ENCODE measurements at places on chromosomes 2 and 18.

GRCh38 chr2:141848191-141848590 lies 282.6 kb downstream of the LRP1B start:
- DNase-seq = no peak

DNA sequence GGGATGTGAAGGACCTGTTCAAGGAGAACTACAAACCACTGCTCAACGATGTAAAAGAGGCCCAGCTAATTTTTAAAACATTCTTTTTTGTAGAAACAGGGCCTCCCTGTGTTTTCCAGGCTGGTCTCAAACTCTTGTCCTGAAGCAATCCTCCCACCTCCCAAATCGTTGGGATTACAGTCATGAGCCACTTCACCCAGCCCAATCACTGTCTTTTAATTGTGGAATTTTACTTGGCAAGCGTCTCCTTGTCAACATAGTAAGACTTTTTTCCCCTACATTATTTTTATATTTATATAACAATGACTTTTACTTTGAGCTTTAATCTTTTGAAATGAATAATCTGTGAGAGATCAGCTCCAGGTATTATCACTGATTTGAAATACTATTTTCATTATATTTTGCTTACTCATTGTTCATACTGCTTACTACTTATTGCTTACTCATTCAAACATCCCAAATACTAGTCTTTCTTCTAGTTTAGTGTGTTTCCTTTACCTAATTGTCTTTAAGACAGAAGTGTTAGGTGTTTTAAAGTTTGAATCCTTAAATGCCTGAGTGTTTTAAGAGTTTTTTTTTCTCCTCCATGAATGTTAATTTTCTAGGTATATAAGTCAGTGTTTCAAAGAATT lies 48.9 kb downstream of the PTPN4 start:
- no peak for DNase-seq

GRCh38 chr2:189641590-189641989 lies 19.7 kb upstream of the ASNSD1 start:
- no peak for DNase-seq

- DNase-seq = no peak
Observed at GRCh38 chr2:52473526-52473925, 1294.1 kb upstream of the CHAC2 start.

- DNase-seq = no peak
Observed at GRCh38 chr2:24875272-24875671, 44.8 kb downstream of the ADCY3 start.

DNA sequence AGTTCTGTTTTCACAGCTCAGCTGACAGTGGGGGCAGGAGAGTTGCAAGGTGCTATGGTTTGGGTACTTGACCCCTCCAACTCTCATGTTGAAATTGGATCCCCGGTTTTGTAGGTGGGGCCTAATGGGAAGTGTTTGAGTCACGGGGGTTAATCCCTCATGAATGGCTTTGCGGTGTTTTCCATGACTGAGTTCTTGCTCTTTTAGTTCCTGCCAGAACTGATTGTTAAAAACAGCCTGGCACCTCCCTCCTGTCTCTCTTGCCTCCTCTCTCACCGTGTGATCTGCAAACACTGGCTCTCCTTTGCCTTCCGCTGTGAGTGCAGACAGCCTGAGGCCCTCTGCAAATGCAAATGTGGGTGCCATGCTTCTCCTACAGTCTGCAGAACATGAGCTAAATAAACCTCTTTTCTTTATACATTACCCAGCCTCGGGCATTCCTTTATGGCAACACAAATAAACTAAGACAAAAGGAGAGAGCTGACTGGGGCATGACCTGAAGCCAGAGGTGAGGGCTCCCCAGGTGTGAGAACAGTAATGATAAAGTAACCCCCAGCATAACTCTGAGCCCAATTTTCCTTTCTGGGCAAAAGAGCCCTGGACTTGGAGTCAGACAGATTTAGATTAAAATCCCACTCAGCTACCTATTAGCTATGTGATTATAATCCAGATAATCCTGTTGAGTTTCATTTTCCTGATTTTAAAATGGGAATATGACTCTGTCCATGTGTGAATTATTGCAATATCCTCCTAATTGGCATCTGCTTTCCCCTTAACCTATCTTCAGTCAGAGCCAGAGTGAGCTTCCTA lies 64.9 kb upstream of the CAPN13 start:
- no peak for DNase-seq

GRCh38 chr2:43051338-43051737 lies 175.1 kb downstream of the ZFP36L2 start:
- DNase-seq = no peak

DNA sequence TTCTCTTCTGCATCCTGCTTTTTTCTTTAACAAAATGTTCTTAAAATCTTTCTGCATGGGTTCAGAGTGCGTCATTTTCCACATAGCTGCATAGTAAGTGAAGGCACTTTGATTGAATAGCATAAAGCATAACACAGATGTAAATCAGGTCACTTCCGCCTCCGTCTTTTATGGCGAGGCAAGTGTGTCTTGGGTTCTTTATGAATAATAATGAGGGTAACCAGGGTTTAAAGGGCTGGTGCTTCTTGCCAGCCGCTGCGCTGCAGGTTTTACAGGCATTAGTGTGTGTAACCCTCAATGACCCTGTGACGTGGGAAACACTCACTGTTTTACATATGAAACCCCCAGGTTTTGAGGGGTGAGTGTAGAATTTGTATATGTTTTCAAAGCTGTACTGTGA lies 164.2 kb downstream of the MYT1L start:
- DNase-seq = no peak

GRCh38 chr2:215876139-215876936 lies 137.0 kb downstream of the MREG start:
- DNase-seq = no peak

DNA sequence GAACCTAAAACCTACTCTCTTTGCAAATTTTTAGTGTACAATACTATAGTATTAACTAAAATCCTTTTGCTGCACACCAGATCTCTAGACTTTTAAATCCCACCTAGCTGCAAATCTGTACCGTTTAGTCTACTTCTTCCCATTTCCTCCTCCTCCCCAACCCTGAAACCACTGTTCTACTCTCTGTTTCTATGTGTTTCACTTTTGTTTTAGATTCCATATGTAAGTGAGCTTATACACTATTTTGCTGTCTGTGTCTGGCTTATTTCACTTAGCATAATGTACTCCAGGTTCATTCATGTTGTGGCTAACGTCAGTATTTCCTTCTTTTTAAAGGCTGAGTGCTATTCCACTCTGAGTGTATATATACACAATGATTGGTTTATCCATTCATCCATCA lies 18.4 kb upstream of the DSC2 start:
- no peak for DNase-seq

- no peak for DNase-seq
Observed at GRCh38 chr2:174551697-174552096, 45.9 kb downstream of the WIPF1 start.

DNA sequence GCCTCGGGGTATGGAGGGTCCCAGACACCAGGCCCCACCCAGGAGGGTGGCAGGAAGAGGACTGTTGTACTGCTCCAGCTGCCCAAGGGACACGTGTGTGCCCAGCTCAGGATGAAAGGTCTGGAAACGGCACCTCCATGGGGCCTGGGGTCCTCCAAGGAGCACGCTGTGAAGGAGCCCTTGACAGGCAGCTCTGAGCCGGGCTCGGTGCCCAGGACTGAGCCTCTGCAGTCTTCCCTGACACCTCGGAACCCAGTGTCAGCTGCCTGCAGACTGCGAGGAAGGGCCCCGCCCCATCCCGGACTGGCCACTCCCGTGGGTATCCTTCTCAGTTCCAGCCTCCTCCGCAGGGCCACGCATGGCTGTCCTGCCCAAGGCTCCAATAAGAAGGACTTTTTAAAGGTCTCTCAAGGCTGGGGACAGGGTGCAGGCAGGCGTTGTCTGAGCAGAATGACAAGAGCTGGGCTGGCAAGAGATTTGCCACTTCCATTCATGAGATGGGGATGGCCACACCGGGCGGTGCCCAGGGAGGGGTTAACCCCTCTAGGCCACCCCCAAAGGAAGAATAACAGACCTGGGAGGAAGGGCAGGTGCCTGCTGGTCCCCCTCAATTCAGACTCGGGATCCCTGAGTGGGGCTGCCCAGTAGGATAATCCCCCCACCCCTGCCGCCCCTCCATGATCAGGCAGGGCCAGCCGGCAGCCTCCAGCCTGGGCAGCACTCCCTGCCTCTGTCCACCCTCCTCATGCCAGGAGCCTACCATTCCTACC lies 8.9 kb downstream of the ECEL1 start:
- DNase-seq = no peak

GRCh38 chr18:31250902-31251301 lies 67.1 kb upstream of the DSG1 start:
- DNase-seq = no peak

DNA sequence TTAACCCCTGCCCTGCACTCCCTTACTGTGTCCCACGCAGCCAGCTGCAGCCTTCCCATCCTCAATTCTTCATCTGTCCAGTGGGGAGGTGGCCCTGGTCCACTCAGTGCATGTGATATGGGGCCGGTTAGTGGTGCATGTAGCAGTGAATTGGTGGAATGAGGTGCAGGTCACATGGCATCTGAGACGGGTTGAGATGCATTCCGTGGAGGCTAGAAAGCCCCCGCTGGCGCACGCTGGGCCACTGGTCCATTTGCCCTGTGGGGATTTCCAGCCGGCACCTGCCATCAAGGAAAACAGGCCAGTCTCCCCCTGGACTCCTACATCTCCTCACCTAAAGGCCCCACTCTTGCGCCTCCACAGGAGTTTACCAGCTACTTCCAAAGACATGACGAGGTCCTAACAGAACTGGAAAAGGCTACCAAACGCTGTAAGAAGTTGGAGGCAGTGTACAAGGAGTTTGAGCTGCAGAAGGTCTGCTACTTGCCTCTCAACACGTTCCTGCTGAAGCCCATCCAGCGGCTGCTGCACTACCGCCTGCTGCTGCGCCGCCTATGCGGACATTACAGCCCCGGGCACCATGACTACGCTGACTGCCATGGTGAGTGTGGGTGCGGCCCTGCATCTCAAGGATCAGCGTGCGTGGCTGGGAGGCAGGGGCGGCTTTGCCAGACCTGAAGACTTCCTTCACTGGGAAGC lies 40.5 kb downstream of the STK25 start:
- DNase-seq = no peak

GRCh38 chr2:233051241-233052149 lies 8.6 kb upstream of the INPP5D start:
- DNase-seq = no peak

- DNase-seq = no peak
Observed at GRCh38 chr2:131509615-131510014, 17.4 kb upstream of the MZT2A start.

DNA sequence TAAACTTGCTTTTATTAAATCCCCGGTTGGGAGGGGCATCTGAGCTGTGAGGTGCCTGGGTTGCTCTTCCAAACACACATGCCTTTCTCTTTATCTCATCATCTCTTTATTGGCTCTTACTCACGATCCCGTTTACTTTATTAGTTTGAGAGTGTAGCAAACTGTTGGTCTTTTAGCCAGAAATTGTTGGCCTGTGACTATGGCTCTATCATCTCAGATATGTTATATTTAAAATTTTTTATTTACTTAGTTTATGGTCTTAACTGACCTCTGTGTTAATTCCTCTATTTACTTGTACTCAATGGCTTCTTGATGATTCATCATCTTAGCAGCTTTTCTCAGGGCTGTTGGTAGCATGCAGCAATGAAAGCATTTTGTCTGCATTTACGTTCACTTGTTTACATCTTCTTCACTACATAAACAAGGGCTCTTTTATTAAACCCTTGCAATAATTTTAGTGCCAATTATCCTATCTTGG lies 408.4 kb downstream of the HRH4 start:
- DNase-seq = no peak

GRCh38 chr18:51188024-51188701 lies 9.3 kb downstream of the MEX3C start:
- no peak for DNase-seq

GRCh38 chr18:43108882-43109281 lies 6.6 kb downstream of the RIT2 start:
- no peak for DNase-seq

DNA sequence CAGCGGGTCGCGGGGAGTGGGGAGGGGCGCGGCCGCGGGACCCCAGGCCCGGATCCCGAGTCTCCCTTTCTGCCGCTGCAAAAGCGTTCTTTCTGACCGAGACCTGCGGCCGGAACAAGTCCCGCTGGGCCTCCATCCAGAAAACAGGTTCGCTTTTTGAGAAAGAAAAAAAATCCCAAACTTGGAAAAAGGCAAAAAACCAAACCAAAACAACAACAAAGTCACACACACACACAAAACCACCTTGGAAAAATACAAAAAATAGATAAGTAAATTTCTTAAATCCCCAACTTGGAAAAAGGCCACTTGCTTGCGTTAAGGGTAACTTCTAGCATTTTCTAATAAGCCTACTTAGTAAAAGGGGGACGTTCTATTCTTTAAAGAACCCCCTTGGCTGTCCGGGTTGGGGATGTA lies 250 bp upstream of the CHST10 start:
- DNase-seq = no peak

GRCh38 chr18:31070206-31070605 lies 27.7 kb upstream of the DSC3 start:
- DNase-seq = no peak

- DNase-seq = no peak
Observed at GRCh38 chr2:177193240-177193639, 19.4 kb upstream of the HNRNPA3 start.

DNA sequence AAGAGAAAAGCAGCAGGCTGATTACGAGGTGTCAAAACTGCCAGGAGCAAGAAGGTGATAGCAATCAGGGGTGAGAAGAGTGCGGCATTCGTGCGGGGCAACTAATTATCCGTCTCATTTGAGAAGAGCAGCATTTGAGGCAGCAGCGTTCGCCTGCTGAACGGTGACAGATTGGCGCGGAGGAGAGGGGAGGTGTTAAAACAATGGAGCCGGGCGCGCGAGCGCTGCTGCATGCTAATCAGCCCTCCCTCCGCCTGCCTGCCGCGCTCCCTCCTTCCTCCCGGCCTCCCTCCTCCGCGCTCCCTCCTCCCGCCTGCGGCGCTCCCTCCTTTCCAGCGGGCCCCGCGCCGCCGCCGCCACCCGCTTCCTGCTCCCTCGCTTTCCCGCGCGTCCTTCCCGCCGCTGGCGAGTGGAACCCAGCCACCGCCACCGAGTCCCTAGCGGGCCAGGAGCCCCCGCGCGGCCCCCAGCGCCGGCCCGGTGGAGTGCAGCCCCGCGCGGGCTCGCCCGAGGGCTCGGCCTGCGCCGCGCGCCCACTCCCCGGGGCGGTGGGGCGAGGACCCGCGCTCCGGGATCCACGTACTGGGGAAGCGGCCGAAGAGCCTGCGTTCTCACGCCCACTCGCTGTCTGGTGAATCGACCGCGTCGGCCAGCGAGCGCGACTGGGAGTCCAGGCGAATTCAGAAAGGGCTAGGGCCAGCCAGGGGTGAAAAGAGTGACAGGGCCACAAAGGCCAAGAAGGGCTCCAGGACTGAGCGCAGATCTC lies 69.5 kb upstream of the PSMD14 start:
- DNase-seq = peak; percentile 32

GRCh38 chr18:26386441-26386840 lies 160.2 kb downstream of the TAF4B start:
- DNase-seq = no peak

- no peak for DNase-seq
Observed at GRCh38 chr2:150903055-150903454, 358.6 kb downstream of the RBM43 start.

GRCh38 chr18:4102901-4103300 lies 352.2 kb downstream of the DLGAP1 start:
- DNase-seq = no peak

GRCh38 chr2:45269149-45269793 lies 260.0 kb upstream of the SIX2 start:
- DNase-seq = no peak

GRCh38 chr2:178845566-178846457 lies 38.6 kb upstream of the TTN start:
- no peak for DNase-seq
